Bronchus fibroblast of lung (primary cell): ENCODE measurements at places on chromosomes 16 and 17. TPM values are rescaled to one million over a fixed set of nuclear protein-coding genes. Genes with fewer than 3 reads are reported as not detected.

Gene NHERF2
- 47.4 and 58.7 TPM in 2 replicates for total RNA-seq

Gene DNASE1L2
- 0.15 and 1.0 TPM in 2 replicates for total RNA-seq

Gene NPIPB13
- total RNA-seq = 0.30 TPM in 1 of 2 replicates, not detected in the other

Gene CDRT15L2
- not detected in 2 replicates for total RNA-seq

Gene TTLL6
- total RNA-seq = 0.17 TPM in 1 of 2 replicates, not detected in the other
